Activated naive CD4-positive, alpha-beta T cell treated with anti-CD3 and anti-CD28 coated beads, Interleukin-2, amount 50 U/mL, for 72 hours (primary cell): ENCODE measurements at places on chromosomes 5 and 9.

DNA sequence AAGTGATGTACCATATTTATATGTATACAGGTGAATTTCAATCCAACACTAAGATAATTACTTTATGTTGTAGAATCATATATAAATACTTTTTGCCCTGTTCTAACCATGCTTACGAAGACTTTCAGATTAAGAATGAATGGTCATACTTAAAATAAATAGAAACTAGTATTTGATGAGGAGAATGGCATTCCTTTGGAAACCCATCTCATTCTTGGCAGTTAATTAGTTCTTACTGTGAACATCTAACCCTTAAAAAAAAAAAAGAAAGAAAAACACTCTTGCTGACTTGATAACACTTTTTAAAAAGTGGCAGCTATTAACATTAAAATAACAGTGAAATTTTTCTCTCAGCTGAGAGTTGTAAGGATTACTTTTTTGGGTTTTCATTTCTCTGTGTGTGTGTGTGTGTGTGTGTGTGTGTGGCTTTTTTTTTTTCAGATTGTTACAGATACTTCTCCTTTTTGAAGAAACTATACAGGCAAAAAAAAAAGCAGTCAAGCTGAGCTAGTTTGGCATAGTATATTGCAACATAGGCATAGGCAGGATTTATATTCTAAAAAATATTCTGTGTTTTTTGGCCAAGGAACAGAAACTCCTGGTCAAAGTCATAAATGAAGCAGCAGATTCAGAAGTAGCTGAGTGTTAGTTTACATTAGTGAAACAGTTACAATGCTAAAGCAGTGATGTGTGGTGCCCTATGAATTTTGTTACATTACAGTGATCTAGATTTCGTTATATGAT, 163.5 kb downstream of the CD180 start:
- no peak for DNase-seq

DNA sequence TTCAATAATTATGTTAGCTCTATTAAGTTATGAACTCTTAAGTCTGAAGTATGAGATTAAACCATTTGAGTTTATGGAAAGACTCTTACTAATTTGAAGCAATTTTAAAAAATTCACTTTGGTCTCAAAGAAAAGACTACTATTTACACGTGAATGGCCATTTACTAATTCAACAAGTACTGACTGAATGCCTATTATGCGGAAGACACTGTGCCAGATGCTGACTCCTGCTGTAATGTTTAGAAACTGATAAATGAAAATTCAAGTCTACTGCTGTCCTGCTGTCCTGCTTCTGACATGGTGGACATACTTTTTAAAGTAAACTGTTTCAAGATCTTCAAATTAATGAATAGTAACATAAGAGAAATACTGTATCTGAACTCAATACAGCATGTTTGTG, 116.2 kb downstream of the MPDZ start:
- DNase-seq = no peak

DNA sequence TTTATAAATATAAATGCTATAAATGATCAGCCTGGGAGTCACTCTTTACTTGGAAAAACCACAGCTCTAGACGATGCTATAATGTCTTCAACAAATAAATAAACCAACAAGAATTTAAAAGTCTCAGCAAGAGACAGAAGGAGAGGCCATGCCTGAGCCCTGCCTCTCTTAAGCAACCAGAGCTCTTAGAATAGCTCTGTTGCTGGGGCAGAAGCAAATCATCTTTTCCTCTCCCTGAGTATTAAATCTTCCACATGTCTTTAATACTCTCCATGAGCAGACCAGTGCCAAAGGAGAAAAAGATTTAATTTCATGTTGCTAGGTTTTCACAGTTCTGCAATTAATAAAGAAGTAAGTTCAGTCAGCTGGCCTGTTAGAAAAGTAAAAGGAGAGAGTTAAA, 408.0 kb upstream of the SLC30A5 start:
- DNase-seq = no peak

DNA sequence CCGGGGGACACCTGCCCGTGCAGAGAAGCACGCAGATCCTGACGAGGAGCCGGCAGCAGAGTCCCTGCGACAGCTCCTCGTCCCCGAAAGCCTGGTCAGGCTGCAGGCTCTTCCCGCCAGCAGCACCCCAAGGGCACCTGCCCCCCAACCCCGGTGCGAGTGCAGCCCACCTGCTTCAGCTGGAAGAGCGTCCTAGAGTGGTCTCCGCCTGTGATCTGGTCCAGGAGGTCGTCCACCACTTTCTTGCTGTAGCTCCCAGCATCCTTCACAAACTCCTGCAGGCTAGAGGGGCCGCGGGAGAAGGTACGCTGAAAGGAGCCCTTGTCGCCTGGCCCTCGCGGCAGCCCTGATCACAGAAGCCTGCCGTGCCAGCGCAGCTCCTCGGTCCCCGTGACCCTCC, 16.7 kb downstream of the BRD9 start:
- no peak for DNase-seq

GRCh38 chr9:123561046-123561445, 205.0 kb downstream of the CRB2 start:
- DNase-seq = no peak

DNA sequence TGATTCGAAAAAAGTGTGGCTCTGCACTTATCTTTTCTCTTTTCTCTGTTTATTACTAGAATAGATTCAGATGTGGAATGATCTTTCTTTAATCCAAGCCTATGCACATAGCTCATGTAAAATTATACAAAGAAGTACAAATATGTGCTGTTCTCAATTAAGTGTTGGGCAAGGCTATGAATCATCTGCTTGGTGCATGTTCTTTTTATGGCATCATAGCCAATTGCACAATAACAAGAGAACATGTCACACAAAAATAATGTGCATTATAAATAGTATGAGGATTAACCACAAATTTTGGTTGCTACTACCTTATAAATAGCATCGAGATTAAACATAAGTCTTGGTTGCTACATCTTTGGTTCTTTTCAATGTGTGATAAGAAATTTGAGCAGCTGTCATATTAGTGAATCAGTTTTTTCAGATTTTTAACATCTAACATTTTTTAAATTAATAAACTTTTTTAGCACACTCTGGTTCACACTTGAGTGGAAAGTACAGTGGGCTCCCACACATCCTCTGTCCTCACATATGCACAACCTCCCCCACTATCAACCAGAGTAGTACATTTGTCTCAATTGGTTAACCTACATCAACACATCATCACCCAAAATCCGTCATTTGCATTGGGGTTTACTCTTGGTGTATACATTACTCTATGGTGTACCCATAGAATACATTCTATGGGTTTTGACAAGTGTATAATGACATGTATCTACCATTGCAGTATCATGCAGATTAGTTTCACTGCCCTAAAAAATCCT, 6.8 kb upstream of the RECK start:
- no peak for DNase-seq

DNA sequence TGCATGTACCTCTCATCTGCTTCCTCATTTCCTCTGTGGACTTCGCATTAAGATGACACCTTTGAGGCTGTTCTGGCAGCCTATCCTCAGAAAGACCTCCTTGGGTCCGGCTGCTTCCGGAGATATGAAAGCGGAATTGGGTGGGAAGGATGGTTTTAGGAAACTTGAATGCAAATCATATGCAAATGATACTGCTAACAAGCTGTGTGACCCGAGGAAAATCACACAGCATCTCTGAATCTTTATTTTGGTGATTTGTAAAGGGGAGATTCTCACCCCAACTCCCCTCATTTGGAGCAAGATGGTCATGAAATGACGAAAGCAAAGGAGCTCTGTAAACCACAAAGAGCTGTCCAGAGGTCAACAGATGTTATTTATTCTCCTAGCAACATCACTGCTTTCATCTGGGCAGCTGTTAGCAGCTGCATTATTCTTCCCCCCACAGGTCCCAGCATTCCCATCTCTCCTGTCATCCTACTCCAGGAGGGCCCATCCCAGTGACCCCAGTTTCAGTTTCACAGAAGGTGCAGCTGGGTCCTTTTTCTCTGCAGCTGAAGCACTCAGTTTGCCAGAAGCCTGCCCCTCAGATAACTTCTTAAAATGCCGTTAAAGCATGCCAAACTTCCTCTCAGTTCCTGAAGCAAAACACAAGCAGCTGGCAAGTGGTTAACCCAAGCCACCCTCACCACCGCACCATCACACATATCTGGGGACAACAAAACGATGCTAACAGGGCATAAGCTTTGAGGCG, 269.5 kb downstream of the SEC61B start:
- DNase-seq = no peak

- no peak for DNase-seq
These were observed 120.8 kb downstream of the DMRT2 start for GRCh38 chr9:1170918-1171317.

- no peak for DNase-seq
These were observed 25.8 kb upstream of the IFNA14 start for GRCh38 chr9:21265421-21266189.

DNA sequence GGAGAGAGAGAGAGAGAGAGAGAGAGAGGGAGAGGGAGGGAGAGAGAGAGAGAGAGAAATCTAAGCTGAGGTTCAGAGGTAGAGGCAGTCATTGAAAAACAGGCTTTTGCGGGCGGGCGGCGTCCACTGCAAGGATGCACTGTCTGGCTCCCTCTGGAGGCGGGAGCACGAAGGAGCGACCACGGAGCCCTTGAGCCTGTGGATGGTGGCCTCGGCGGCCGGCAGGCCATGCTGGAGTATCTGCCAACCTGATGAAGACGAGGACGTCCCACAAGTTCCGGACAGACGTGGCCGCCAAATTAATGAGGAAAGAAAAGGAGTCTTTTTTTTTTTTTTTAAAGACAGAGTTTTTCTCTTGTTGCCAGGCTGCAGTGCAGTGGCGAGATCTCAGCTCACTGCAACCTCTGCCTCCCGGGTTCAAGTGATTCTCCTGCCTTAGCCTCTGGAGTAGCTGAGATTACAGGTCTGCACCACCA, 2.2 kb upstream of the CCDC125 start:
- peak; percentile 80 for DNase-seq

DNA sequence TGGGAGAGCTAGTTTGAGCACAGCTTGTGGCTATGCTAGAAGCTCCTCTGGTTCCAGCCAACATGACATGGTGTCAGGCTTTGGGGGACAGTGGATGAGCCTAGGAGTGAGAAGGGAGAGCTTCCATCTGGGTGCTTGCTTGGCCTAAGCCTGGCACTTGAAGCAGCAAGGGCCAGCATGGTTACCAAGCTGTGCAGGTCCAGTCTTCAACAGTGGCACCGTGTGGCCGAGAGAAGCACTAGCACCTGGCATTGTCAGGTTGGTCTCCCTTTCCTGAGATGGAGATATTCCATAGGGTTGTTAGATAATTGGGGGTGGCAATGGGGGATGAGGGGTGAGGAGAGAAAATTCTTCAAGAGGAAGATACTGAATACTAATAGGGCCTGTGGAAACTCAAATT, 261.9 kb downstream of the PBX3 start:
- no peak for DNase-seq

GRCh38 chr9:133968428-133968827, 23.7 kb downstream of the VAV2 start:
- DNase-seq = no peak

DNA sequence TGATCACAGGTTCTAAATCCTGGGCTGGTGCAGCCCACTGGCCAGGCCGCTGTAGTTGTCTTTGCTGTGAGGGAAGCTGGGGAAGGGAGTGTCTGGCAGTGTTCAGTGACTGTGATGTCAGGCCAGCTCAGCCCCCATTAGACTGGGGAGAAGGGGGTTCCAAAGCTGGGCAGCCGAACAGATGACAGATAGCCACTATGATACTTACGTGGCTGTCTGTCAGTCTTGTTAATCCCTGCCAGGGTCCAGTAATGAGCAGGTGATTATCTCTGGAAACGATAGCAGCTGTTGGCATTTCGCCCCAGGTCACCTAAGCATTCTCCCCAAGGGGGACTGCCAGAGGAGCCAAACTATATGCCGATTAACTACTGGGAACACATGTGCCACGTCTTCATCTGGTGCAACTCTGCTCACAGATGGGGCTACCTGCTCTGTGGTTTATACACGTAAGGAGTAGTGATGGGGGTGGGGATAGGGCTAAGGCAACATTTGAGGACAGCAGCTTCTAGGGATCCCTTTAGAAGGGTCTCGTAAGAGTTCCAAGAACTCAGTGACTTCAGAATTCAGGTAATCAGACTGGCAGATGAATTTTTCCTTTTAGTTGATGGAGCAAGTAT, 396.3 kb downstream of the KDM4C start:
- no peak for DNase-seq

- DNase-seq = no peak
These were observed 381.1 kb upstream of the CDH10 start for GRCh38 chr5:25025831-25026230.

DNA sequence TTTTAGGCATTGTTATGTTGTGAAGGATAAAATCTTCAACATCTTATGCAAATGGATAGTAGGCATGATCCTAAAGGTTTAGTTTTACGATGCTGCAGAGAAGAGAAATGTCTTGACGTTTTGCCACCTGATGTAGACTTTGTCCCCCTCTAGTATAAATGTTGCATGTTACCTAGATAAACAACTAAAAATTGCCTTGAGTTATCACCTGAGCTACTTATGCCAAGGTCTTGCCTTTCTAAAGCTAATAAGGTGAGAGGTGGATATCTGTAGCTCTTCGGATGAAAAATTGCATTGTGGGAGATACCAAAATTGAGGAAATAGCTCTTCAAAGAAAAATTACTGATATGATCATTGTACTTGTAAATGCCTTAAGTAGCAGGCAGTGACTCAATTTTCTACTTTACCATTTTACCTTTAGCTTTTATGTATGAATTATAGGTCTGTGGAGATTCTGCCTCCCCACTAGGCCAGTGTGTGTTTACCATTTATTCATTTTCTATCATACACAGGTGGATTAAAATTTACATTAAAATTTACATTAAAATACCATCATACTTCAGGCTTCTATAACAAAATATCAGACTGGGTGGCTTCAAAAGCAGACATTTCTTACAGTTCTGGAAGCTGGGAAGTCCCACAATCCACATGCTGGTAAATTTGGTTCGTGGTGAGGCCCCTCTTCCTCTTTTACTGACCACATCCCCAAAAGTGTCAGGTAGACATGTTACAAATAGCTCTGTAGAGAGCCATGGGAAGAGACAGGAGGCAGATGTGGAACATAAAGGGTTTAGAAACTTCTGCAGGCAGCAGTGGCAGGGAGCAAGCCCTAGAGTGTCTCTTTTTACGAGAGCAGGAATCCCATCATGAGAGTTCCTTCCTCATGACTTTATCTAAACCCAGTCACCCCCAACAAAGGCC, 100.7 kb upstream of the ERBIN start:
- no peak for DNase-seq

DNA sequence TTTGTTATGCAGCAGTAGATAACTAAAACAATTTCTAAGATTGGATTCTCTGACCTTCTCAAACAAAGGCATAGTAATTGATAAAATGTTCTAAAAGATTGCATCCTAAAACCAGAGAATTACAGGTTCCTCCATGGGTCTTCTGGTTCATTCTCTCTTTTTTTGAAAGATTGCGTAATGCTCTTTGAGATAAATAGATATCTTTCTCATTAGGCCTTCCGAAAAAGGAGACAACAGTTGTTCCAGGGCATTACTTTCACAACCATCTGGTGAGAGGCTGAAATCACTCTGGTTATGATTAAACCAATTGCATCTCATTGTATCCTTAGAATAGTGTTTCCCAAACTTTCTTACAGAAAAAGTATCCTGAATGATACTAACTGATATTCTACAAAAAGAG, 174.7 kb upstream of the NREP start:
- no peak for DNase-seq

GRCh38 chr5:68550015-68550414, 334.5 kb downstream of the PIK3R1 start:
- no peak for DNase-seq
